ENCODE measurements at places on chromosomes 2 and 18.

GRCh38 chr2:58972737-58973136 is 731.6 kb upstream of the FANCL start:
- no peak for DNase-seq

GRCh38 chr2:235140801-235141081 is 188.9 kb downstream of the SH3BP4 start:
- DNase-seq, result no peak

DNA sequence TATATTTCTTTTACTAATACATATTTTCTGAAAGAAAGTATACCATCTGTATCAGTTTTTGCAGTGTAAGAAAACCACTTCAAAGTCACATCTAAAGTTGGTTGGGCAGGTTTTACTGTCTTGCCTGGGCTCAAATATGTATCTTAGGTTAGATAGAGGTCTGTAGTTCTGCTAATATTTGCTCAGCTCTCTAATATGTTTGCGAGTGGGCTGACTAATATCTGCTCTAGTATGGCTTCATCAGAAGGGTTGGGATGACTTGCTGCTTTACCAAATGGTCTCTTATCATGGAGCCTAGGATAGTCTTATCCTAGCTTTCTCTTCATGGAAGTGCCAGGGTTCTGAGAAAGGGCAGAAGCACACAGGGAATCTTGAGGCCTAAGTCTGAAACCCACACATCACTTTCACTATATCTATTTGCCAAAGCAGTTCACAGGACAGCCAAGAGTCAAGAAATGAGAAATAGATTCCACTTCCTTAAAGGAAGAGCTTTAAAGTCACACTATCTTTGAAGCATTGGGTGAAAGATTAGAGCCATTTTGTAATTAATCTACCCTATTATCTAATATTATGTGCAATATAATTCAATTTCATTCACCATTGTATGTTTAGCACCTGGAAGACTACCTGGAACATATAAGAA is 610.0 kb downstream of the KCNJ3 start:
- no peak for DNase-seq

DNA sequence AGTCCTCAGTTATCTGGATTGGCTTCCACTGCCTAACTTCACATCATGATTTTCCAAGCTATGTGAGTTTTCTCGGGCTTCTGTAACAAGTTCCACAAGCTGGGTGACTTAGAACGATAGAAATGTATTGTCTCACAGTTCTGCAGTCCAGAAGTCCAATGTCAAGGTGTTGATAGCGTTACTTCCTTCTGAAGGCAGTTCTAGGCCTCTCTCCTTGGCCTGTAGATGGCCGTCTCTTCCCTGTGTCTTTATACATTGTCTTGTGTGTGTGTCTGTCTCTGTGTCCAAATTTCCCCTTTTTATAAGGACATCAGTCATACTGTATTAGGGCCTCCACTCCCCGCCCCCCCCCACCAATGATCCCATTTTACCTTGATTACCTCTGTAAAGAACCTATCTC is 7.5 kb downstream of the LTBP1 start:
- DNase-seq, result no peak

DNA sequence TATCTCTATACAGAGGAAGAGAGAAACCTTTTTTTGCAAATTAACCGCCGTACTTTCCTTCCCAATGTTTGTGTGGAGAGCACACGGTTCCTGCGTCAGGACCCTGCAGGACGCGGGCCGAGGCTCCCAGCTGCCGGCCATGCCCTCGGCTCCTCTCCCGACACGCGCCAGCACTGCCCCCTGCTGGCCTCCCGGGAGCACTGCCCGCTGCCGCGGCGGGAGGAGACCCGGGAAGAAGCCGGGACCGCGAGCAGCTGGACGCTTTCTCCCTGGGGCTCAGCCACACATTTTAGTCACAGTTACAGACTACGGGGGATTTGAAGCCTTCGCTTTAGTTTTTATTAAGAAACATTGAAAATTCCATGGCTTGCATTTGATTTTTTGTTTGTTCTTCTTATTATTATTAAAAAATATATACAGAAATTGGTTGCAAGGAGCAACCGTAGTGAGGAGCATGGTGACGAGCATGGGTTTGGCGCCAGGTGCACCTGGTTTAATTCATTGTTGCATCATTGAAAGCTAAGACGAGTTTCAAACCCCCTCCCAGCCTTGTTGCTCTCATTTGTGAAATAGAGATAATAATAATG is 401.2 kb downstream of the GALR1 start:
- peak; percentile 67 for DNase-seq

GRCh38 chr2:25309402-25309801 is 32.3 kb downstream of the DNMT3A start:
- peak; percentile 69 for DNase-seq

- DNase-seq, result peak; percentile 88
These were observed 4.9 kb downstream of the FEV start for GRCh38 chr2:218979846-218980734.

- no peak for DNase-seq
These were observed 56.1 kb downstream of the BABAM2 start for GRCh38 chr2:27946530-27947060.

DNA sequence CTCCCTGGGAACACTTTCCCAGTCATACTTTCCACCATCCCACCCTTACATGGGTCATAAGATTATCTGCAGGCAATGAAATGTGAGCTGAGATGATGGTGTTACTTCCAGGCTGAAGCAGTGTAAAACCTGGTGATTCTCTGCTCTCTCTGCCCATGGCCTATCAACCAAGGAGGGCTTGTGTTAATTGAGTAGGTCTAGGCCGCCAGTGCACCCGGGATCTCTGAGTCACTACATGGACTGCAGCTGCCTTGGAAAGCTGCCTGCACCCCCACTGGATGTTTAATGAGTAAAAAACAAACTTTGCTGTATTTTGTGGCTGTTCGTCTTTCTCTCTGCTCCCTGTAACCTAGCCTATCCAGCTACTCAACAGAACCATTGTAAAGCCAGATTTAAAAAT is 451.7 kb upstream of the SMIM21 start:
- DNase-seq, result no peak

DNA sequence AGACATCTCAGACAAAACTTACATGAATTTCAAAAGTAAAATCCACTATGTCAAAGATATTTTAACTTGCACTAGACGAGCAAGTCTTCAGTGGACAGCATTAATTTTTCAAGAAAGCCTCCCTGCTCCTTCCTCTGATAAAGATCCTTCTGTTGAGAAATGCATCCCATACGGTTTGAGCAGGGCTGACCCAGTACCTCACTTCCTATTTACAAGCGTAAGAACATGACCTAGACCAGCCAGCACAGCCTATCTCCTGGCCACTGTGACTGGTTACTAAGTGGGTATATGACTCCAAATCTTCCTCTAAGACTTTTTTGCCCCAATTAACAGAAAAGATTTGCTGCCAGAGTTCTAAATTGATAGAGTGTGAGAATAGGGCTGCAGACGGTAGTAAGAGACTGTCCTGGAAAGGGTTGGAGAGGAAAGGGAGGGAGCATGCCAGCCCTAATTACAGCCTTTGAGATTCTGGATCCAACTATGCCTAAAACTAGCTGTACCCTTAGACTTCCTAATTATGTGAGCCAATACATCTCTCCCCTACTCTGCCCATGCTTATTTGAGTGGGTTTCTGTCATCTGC is 108.4 kb downstream of the PRELID3A start:
- DNase-seq, result no peak

GRCh38 chr2:14313341-14313740 is 319.2 kb upstream of the LRATD1 start:
- DNase-seq, result no peak

- DNase-seq, result no peak
These were observed 243.8 kb upstream of the CHST9 start for GRCh38 chr18:27428716-27429475.

DNA sequence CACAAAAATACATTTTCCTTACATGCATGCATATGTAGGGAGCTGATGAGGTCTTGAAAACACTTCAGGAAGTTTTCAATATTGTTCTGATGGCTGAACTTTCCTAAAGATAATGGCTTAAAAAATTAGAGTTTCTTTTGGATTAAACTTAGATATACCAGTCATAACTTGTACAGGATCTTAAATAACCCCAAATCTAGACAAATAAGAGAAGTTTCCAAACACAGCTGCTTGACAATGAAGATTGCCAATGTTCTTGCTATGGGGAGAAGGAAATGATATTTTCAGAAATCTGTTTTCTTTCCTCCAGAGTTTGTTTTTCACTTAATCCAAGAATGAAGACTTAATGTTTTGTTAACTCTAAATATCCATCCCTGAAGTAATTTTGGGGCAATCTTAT is 54.6 kb upstream of the SPTBN1 start:
- DNase-seq, result no peak

- no peak for DNase-seq
These were observed 37.7 kb downstream of the SERTAD2 start for GRCh38 chr2:64615844-64616536.

DNA sequence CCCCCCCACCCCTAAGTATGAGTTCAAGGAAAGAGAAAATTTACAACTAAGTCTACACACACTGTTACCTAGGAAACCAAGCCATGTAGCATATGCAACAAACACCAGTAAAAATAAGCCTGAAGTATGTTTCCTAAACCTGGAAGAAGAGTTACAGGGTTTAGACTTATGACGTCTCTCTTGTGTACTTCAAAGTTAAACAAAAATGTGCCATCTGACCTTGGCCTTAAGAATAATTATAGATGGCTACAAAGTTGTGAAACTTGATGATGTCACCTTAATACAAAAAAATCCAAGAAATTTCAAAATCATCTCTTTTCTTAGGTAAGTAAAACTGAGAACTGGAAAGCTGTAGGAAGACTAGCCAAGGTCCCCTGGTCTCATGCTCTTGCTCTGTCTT is 297.6 kb upstream of the NRXN1 start:
- no peak for DNase-seq

DNA sequence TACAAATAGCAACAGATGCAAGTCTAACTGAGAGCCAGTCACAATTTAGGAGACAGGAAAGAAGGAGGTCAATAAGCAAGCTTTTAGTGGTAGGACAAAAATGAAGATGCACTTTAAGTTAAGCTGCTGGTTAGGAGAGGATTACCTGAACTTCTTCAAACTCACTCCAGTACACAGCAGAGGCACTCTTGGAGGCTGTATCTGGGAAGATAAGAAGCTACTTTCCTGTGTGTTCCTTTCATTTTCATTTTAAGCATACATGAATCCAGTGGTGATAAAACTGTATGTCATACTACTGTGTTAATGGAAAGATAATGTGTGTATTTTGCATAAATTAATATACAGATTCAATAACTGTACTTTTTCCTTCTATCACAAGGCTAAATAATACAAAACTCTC is 49.6 kb downstream of the HYCC2 start:
- no peak for DNase-seq

GRCh38 chr2:43266711-43267111 is 40.3 kb upstream of the ZFP36L2 start:
- DNase-seq, result no peak

DNA sequence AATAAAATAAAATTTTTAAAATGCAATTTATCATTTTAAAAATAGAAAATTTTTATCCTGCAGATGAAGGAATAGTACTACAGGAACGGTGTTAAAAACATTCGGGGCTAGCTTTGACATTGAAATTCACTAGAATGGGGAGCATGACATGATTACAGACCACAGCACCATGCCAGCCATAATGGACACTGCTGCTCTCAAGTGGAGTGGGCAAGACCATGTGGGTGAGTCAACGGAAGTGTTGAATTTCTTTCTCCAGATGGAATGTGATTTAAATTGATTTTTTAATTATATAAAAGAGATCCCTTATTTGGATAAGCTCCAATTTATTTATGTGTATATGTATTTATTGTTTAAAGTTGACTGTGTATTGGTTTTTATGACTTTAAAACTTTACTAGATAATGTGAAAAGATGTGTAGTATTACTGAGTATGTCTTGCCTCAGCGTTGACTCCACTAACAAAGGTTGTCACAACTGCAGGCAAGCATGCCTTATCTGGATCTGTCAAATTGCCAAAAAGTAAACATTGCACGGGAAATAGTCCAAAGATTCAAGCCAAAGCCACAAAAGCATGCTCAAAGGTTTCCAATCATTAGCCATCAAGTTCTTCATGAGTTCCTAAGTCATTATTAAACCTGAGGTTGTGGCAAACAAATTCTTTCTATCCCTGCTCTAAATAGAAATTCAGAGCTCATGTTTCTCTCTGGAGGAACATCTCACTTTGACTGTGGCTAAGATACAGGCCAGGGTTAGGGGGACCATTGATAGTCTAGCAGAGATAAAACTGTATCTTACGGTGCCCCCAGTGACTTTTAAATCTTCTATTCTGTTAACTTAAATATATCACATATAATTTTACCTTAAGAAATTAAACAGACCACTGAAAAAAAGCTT is 536.9 kb downstream of the TMX3 start:
- DNase-seq, result no peak

DNA sequence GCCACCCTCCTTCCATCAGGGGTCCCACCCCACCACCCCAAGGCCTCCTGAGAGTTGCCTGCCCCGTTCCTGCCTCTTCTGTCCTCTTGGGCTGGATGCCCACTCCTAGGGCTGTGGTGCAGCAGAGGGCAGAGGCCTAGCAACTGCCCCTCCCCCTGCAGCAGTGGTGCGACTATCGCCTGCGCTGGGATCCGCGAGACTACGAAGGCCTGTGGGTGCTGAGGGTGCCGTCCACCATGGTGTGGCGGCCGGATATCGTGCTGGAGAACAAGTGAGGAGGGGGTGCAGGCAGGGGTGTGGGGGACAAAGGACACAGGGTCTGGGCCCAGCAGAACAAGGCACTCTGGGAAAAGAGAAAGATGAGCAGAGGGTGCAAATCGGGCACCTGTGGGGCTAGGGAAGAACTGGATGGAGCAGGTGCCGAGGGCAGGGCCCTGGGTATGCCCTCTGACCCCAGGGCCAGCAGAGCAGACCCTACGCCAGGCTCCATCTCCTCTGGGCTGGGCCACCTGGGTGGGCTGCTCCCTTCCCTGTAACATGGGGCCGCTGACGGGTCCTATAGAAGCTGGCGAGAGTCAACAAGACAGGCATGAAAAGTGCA is 1.0 kb downstream of the CHRNG start:
- DNase-seq, result no peak

GRCh38 chr2:175312137-175312536 is 130.6 kb upstream of the ATP5MC3 start:
- no peak for DNase-seq

DNA sequence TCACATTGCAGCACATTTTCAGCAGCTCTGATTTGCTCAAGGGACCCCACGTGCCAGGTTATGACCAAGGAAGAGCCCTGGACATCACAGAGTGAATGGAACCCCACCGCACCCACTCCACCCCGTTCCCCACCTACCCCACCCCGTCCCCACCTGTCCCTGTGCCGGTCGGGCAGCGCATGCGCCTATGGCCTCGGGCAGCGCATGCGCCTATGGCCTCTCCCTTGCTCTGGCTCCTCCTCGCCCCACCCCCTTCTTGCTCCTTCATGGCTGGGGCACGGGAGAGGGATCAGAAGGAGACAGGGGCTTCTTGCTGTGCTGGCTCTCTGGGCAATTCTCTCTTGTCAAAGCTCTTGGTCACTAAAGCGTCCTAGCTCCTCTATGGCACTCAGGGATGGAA is 371.8 kb upstream of the HS6ST1 start:
- no peak for DNase-seq

DNA sequence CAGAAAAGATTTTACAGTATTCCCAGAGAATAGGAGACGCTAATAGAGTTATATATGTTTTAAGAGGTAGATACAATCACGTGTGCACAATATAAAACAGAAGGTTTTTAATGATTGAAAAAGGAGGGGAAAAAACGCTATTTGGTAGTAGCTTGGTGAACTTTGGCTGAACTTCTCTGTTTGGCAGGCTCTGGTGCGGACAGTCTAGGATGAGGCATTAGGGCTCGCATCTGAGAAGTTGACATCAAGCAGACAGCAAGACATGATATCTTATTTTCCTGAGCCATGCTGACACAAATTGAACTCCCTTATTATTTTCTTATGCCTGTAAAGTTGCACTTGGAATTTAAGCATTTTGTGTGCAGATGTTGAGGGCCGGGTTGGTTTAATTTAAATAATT is 176.6 kb downstream of the EN1 start:
- DNase-seq, result no peak

Measured in activated naive CD8-positive, alpha-beta T cell treated with anti-CD3 and anti-CD28 coated beads for 36 hours (primary cell).